ENCODE measurements at places on chromosomes 1 and 21.
A peak's percentile ranks its signal among the peaks of the same experiment; 100 is the strongest.

GRCh38 chr21:46618738-46619379 lies 14.0 kb upstream of the S100B start:
- no peak for DNase-seq

DNA sequence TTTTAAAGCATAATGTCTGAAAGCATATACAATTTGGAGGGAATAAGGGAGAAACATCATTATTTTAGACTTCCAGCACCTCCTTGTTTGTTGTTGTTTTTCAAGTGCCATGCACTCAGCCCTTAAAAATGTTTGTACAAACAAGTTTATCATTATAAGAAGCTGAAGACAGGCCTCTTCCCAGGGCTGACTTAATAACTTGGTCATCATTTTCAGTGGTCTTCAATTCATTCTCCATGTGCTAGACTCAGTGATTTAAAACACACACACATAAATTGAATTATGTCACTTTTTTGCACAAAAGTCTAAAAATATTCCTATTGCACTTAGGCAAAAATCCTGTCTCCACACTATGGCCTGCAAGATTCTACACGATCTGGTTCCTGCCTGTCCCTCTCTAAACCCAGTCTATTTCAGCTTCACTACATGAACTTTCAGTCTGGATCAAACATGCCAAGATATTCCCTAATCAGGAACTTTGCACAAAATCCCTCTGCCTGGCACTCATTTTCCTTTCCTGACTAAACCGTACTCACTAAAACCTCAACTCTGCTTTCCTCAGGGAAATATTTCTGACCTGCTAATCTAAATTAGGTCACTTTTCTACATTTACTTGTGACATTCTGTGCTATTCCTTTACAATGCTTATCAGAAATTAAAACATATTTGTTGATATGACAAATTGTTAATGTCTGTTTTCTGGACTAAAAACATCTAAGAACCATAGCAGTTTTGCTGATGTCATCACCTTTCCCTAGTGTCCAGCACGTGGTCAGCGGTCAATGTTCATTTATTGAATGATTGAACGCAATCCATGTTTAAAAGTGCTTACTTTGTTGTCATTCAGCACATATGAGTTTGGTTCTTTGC lies 14.8 kb upstream of the GBP5 start:
- DNase-seq = no peak

GRCh38 chr1:18230840-18231239 lies 123.2 kb downstream of the IGSF21 start:
- DNase-seq = no peak

- DNase-seq = no peak
These were observed 4.5 kb downstream of the TXNIP start for GRCh38 chr1:145991735-145992412.

- no peak for DNase-seq
These were observed 33.1 kb downstream of the MAN1C1 start for GRCh38 chr1:25649505-25650288.

DNA sequence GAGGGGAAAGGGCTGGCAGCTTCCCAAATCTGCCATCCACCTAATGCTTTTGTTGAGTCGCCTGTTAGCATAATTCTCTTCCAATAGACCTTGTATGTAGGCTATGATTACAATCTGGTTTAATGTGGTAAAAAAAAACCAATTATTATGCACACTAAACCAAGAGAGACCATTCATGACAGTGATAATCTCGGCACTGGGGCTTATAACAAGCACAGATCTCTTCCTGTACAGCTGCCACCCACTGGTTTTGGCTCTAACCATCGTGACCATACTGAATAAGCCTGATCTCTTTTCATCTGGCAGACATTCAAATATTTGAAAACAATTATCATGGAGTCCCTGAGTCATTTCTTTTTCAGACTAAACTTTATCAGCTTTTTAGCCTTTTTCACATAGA lies 12.0 kb upstream of the SYT14 start:
- DNase-seq = no peak

- DNase-seq = no peak
These were observed 9.7 kb upstream of the UMODL1 start for GRCh38 chr21:42061195-42061985.

- DNase-seq = no peak
These were observed 134.5 kb upstream of the PKN2 start for GRCh38 chr1:88549536-88549935.

DNA sequence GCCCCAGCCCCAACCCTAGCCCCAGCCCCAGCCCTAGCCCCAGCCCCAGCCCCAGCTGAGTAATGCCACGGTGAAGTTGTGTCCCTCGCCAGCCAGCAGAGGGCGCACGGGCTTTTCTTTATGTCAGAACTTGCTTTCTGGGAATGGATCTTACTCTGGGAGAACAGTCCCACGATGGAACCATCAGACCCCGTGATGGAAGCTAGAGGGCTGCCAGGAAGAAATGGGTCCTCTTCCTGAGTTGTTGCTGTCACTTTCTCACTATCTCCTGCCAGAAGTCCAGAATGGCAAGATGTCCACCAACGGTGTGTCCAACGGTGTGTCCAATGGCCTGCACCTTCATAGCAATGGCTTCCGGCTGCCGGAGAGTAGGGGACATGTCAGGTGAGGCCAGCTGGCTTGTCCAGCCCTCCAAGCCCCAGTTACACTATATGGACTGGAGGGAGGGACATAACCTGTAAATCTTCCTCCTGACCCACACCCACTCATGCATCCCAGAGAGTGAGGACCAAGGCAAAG lies 25.1 kb upstream of the TMEM222 start:
- DNase-seq = peak; percentile 70

GRCh38 chr21:46064870-46065214 lies 33.1 kb upstream of the COL6A2 start:
- DNase-seq = no peak

GRCh38 chr1:25763493-25763892 lies 36.5 kb upstream of the SELENON start:
- DNase-seq = no peak

- DNase-seq = no peak
These were observed 26.8 kb downstream of the HSF2BP start for GRCh38 chr21:43632373-43632905.
